ENCODE measurements at places on chromosomes 12 and 14.

- no peak for DNase-seq
Observed at GRCh38 chr14:23610090-23610814, 25.9 kb upstream of the DHRS2 start.

- no peak for DNase-seq
Observed at GRCh38 chr12:132360410-132360809, 31.0 kb upstream of the GALNT9 start.

DNA sequence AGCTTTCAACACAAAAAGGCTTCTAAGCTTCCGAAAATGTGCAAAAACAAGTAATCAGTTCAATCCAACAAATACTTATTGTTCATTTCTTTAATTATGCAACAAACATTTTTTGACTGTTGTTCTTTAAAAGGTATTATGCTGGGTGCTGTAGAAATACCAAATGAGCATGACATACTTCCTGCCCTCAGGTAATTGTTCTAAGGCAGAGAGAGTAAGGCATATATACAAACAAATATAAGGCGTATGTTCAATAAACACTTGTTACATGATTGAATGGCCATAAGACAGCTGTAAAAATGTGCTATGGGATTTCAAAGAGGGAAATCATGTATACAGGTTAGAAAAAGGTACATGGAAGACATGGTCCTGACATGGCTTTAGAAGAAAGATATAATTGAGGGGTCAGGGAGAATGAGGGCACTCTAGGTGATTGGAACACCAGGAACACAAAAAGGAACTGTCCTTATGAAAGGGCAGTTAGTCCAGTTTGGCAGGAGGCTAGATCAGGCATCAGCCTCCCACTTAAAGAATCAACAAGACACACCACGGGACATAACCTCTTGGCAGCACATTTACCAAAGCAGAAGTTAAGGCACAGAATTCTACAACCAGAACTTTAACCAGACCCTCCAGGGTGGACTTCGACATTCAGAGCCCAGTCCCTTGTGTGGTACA is 135.8 kb upstream of the SCAF11 start:
- DNase-seq, result no peak

DNA sequence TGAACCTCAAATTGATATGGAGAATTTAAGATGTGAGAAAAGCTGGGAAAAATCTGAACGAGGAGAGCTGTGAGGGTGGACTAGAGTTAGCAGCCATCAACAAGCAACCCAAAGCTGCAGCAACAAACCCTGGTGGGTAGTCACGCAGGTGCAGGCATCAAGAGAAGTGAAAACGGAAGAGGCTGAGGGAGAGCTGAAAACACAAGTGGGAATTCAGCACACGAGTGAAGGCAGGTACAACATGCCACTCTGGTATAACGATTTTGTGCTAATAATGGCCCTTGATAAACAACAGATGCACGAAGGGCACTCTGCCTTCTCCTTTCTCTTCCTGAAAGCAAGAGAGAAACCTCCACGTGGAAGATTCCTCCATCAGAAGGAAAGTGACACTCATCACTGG is 11.5 kb downstream of the TCL1B start:
- no peak for DNase-seq

DNA sequence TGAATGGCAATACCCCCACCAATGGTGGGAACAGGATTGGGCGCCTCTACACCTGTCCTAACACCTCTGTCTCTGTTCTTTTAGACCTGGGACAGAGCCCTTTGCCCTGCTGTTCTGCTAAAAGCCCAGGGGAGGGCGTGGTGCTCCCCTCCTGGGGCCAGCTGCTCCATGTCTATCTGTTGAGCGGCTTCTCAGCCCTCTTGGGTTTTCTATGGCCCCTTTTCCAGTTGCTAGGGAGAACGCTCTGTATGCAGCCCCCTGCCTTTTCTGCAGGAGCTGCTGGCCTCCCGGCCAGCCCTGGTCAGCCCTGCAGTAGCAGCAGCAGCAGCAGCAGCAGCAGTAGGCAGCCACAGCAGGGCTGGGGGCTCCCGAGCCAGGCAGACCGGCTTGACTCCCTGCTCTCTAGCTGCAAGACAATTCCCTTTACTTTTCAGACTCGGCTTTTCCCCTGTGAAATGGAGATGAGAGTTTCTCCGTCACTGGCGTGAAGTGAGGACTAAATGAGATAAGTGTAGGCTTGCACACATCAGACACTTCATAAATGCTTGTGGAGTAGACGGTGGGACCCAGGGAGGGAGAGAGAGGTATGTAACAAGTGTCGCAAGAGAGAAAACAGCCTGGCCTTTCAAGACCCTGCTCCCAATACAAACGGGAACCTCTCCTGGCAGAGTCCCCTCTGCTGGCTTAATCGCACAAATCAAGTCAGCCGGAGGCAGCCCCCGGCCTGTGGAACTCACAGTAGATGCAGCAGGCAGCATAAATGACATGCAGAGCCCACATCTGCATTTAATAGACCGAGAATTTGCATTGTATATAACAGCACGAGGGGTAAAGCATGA is 1.0 kb downstream of the RTL1 start:
- no peak for DNase-seq

DNA sequence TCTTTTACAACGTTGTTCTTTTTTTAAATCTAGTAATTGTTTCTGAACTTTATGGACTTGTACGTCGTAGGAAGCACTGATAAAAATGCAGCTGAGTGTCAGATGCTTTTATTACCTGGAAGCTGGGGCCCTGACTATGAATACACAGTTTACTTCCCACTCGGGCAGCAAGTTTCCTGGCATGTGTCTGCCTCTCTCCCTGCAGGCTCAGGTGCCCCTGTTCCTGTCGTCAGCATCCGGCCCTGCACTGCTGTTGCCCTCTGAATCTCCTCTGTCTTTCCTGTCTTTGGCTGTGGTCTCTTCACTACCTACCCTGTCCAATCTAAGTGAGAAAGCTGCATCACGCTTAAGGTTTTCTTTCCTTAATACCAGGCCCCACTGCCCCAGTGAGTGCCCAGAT is 75.8 kb downstream of the PELI2 start:
- no peak for DNase-seq

DNA sequence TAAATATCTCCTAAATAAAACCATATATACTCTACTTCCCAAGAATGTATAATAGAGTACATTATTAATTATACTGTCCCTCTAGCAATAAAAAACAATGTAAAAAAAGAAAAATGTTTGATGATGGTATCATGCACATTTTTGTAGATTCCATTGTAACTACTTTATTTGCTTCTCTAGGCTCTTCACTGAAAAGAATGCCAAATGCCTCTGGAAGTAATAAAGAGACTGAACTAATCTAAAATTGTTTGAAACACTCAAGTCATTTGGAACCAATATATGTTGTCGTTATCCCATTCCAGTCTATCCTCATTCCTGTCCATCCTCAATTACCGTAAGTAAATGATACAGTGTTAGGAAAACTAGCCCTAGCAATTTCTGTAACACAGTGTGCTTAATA is 233.6 kb downstream of the C12orf50 start:
- no peak for DNase-seq

GRCh38 chr12:63152321-63152700 is 1.3 kb upstream of the AVPR1A start:
- DNase-seq, result no peak

DNA sequence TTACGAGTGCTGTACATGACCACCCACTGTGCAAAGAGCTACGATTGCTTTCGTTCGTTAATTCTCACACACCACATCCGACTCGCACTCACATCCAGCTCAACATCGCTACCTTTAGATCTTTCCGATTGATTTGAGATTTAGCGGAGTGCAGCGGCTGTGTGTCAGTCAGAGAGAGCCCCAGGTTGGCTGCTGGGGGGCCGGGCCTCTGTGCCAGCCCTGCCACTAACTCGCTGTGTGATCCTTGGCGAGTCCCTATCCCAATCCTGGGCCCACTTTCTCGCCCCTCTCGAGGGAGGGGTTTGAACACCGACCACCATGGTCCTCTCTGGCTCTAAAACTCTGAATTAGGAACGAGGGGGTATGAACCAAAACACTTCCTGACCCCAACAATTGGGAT is 8.6 kb downstream of the DLK1 start:
- no peak for DNase-seq

- no peak for DNase-seq
Observed at GRCh38 chr14:52919971-52920370, 30.9 kb downstream of the FERMT2 start.

- DNase-seq, result no peak
Observed at GRCh38 chr14:99862136-99862535, 68.9 kb downstream of the EML1 start.

- DNase-seq, result no peak
Observed at GRCh38 chr12:124361074-124361970, 66.4 kb downstream of the RFLNA start.

- peak; percentile 54 for DNase-seq
Observed at GRCh38 chr14:51609955-51610283, 41.8 kb upstream of the FRMD6 start.

DNA sequence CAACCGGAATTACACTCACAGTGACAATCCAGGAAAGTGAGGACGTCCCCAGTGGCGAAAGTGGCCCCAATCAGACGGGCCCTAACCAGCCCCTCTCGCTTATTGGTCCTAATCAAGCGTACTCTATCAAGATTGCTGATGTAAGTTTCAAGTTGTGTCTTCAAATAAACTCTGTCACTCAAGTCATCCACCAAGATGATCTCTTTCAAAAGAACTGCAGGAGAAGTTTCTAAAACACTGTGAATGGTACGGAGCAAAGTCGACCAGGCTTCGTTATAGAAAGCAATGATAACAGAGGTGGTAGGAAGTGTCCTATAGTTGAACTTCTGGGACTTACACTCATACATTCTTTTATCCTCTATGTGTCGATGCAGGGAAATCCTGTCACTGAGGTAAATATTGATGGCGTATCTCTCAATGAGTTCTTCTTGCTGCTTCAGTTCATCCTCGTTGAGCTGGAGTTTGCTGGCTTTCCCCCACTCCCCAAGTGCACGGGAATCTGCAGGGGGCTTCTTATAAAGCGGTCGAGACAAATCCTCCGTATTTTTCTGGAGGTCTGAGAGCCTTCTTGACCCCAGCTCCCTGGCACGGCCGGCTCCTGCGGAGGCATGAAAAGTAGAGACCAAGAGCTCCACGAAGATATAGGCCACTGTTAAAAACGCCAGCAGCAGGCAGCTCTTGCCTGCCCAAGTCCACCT is 604 bp downstream of the GALNT4 start:
- DNase-seq, result no peak

- no peak for DNase-seq
Observed at GRCh38 chr12:94261119-94261518, 112.7 kb downstream of the PLXNC1 start.

GRCh38 chr12:31959161-31959700 is at the start of gene RESF1:
TSS of gene RESF1 (plus strand) at chr12:31959415. CDS start at chr12:31980956, 21,541 bp downstream.
- peak; percentile 94 for DNase-seq

DNA sequence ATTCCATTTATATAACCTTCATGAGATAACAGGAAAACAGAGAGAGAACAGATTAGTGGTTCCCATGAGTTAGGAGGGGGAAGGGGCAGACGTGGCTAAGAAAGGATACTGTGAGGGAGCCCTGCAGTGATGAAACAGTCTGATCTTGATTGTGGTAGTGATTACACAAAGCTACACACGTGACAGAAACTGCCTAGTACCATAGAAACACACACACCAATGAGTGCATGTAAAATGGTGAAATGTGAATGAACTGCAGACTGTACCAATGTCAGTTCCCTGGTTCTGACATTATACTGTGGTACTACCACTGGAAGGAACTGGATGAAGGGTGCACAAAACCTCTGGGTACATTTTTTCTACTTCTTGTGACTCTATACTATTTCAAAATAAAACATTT is 36.9 kb downstream of the NRDE2 start:
- DNase-seq, result no peak

- no peak for DNase-seq
Observed at GRCh38 chr14:54148251-54148650, 191.6 kb upstream of the BMP4 start.

DNA sequence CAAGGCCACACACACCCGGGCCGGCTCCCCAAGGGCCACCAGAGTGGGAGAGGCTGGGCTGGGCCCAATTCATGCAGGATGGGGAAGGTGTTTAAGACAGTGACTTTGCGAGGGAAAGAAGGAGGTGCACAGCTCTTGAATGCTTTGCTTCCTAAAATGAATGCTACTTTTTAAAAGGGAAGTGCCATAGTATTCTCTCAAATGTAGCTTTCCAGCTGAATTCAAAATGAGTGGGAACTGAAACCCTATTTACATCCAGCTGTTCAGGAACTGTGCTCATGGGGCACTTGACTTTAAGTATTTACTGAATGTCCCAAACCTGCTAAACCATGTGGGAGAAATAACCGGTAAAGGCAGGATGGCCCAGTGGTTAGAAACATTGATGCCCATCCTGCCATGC is 7.6 kb downstream of the ITPK1 start:
- no peak for DNase-seq

- DNase-seq, result peak; percentile 58
Observed at GRCh38 chr12:68358532-68359485, 26.6 kb upstream of the MDM1 start.

- DNase-seq, result peak; percentile 53
Observed at GRCh38 chr12:83823386-83824045, 1089.1 kb downstream of the SLC6A15 start.

GRCh38 chr12:123071099-123071800 is 79.6 kb downstream of the PITPNM2 start:
- no peak for DNase-seq

GRCh38 chr14:95008445-95009217 is 148.7 kb downstream of the DICER1 start:
- no peak for DNase-seq

GRCh38 chr14:88554457-88555286 is at the start of gene PTPN21:
TSS of gene PTPN21 (minus strand) at chr14:88555007. CDS start at chr14:88550417, 4,590 bp downstream.
- DNase-seq, result peak; percentile 81

GRCh38 chr14:86462193-86462753 is 932.3 kb downstream of the FLRT2 start:
- no peak for DNase-seq

- no peak for DNase-seq
Observed at GRCh38 chr12:24701343-24701742, 247.6 kb downstream of the BCAT1 start.

DNA sequence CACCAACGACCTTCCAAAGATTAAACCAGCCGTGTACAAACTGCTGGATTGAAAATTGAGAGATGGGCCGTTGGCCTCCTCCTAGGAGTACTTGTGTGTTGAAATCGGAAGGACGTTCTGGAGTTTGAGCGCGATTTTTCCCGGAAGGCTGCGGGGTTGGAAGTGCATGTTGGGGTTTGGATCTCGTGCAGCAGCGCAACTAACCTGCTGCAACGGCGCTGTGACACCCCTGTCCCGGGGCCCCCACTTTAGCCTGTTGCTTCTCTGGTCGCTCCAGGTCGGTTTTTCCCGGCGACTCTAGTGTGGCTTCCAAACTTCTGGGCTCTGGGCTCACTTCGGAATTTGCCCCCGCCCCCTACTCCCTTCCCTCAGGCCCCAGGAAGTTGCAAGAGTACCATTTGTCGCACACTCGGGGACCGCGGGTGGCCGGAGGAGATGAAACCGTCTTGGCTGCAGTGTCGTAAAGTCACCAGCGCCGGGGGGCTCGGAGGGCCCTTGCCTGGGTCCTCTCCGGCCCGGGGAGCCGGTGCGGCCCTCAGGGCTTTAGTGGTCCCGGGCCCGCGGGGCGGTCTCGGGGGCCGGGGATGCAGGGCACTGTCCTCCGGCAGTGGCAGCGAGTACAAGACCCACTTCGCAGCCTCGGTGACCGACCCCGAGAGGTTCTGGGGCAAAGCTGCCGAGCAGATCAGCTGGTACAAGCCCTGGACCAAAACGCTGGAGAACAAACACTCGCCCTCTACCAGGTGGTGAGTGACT is at the start of gene ACSS3:
ACSS3 (plus strand) TSS at position 394 of the 756 bp plus-strand sequence; CDS start at position 436, 42 bp downstream.
- DNase-seq, result no peak

- DNase-seq, result no peak
Observed at GRCh38 chr12:103011974-103012763, 54.7 kb downstream of the ASCL1 start.
